ENCODE measurements at places on chromosomes 7 and 10. TPM values are rescaled to one million over a fixed set of nuclear protein-coding genes. Genes with fewer than 3 reads are reported as not detected.
A peak's percentile ranks its signal among the peaks of the same experiment; 100 is the strongest.

- no peaks in the 10 kb centered on the region for H3K27me3 ChIP-seq
- H3K4me3 ChIP-seq, result no peak overlapping the region
- no peaks in the 10 kb centered on the region for H3K36me3 ChIP-seq
- no peak overlapping the region for H3K27ac ChIP-seq
Observed at GRCh38 chr7:152355474-152356057, 80.2 kb downstream of the KMT2C start.

DNA sequence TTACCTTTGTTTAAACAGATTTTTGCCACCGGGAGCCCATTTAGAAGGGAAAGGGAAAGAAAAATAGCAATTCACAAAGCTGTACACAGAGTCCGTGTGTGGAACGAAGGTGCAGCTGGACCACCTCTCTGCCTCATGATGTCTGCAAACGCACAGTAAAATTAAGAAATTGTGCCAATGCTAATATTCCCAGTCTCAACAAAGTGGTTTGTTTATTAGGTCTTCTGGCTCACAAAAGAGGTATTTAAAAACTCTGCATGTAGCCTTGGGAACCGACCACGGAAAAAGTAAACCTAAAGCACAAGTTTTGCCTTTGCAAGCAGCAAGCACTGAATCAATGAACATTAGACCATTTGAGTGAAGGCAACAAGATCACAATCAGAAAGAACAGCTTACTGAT lies 57.7 kb downstream of the CREB3L2 start:
- H3K27me3 ChIP-seq, result no peaks in the 10 kb centered on the region
- H3K36me3 ChIP-seq, result no peaks in the 10 kb centered on the region
- H3K4me3 ChIP-seq, result no peak overlapping the region
- peaks cover 9% of the 10 kb centered on the region for H3K4me1 ChIP-seq
- DNase-seq, result no peak
- peak overlapping the region; percentile 4 for H3K27ac ChIP-seq

GRCh38 chr10:109898666-109899355 lies 24.5 kb downstream of the XPNPEP1 start:
- peak overlapping the region; percentile 51 for H3K27ac ChIP-seq
- H3K36me3 ChIP-seq, result no peaks in the 10 kb centered on the region
- H3K4me3 ChIP-seq, result no peak overlapping the region

DNA sequence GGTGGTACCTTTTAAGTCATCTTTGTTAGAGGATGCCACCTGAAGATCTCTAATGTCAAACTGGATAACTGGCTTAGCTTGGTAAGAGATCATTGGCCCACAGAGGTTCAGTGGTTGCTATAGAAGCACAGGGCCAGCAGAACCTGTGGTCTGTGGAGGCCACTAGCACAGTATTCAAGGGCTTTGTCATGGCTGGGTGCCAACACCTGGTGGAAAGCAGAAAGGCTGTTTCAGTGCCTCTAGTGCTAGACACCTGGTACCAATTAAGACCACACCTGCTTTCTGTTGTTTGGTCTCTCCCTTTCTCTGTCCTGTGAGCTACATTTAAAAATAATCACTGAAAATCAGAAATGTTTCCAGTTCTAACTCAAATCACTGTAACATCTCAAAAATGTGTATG lies 10.0 kb upstream of the PCGF5 start:
- no peaks in the 10 kb centered on the region for H3K4me1 ChIP-seq
- H3K27ac ChIP-seq, result no peak overlapping the region
- H3K36me3 ChIP-seq, result no peaks in the 10 kb centered on the region
- no peak for DNase-seq

GRCh38 chr10:72564596-72564995 lies 61.3 kb downstream of the MICU1 start:
- no peaks in the 10 kb centered on the region for H3K4me1 ChIP-seq
- peaks cover 8% of the 10 kb centered on the region for H3K36me3 ChIP-seq
- DNase-seq, result no peak
- H3K4me3 ChIP-seq, result no peak overlapping the region

The SPAM1 gene
- not detected for polyA plus RNA-seq

DNA sequence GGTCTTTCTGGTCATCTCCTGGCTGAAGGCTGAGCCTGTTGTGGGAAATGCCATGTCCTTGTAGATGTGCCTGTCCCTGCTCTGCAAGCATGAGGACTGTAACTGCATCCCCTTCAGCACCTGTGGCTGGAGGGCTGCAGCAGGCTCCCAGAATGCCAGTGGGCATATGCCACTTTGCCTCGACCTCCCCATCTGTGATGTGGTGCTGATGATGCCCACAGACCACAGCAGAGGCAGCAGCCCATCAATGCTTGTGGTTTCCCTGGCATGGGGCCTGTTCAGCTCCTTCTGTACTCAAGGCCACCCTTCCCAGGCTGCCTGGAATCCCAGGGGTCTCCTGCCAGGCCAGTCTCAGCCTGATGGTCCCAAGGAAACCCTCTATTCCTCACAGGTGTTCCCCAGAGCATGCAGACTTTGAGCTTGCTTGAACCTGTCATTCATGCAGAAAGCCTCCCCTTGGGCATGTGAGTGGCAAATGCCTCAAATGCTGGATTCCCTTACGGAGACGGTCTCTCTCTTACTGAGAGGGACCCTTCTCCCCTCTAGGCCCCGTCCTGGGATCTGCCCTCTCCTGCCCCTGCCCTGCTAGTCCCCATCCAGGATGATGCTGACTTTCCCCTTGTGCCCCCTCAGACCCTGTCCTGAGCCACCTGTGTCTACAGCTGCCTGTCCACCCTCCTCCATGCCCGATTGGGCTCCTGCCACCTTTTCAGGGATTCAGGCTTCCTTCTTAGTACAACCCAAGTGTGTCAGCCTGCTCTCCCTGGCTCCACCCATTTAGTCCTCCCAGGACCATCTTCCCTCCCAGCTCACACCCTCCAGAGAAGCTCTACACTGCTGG lies 50.9 kb upstream of the ANTXRL start:
- H3K27me3 ChIP-seq, result no peaks in the 10 kb centered on the region
- no peak for DNase-seq
- H3K27ac ChIP-seq, result no peak overlapping the region
- H3K36me3 ChIP-seq, result no peaks in the 10 kb centered on the region
- H3K4me1 ChIP-seq, result no peaks in the 10 kb centered on the region
- H3K4me3 ChIP-seq, result no peak overlapping the region

GRCh38 chr7:30474893-30475292 lies 3.7 kb downstream of the NOD1 start:
- no peaks in the 10 kb centered on the region for H3K27me3 ChIP-seq
- peaks cover 10% of the 10 kb centered on the region for H3K4me1 ChIP-seq
- no peak overlapping the region for H3K4me3 ChIP-seq
- no peak for DNase-seq
- H3K36me3 ChIP-seq, result no peaks in the 10 kb centered on the region

- no peak for DNase-seq
- H3K27ac ChIP-seq, result no peak overlapping the region
- no peak overlapping the region for H3K4me3 ChIP-seq
Observed at GRCh38 chr7:158837790-158838637, 8.7 kb upstream of the ESYT2 start.

DNA sequence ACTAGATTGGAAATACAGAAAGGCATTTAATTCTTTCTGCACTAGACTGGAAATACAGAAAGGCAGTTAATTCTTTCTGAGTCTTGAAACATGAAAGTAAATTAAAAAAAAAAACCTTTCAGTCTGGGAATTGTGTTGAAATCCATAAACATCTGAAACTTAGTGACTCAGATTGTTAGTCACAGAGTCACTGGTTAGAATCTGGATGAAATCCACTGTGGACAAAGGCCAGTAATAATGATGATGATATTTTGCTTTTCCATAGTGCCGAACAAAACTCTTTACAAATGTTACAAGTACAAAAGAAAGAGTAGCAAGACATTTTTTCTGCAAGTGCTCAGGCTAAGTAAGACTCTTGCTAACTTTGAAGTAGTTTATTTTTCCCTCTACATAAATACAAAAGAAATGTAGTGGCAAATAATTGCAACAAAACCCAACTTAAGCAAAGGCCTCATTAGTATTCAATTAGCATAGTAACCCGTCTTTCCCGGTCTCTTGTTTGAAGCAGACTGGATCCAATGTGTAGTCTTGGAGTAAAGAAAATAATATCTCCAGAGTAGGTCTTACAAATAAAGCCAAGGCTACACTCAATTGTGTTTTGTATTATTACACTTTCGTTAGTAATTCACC lies 5.8 kb upstream of the PRTFDC1 start:
- H3K27me3 ChIP-seq, result no peaks in the 10 kb centered on the region
- H3K4me1 ChIP-seq, result no peaks in the 10 kb centered on the region
- H3K27ac ChIP-seq, result peak overlapping the region; percentile 38
- DNase-seq, result no peak
- no peaks in the 10 kb centered on the region for H3K36me3 ChIP-seq

DNA sequence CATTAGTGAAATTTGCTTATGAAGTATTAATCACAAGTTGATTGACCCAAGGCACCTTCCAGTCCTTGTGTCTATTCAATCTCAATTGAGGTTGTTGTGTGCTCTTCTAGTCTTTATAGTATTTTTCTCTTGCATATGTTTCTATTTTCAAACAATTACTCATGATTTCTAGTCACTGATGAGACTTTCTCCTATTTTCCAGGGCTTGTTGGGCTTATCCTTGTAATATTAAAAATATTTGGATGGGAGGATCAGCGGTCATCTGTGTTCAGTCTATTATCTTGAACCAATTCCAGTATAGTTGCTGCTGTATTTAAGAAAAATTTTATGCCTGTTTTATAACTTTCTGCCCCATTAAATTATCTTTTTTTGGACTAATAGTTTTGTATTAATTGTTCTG lies 154.4 kb downstream of the PTEN start:
- DNase-seq, result no peak
- H3K36me3 ChIP-seq, result no peaks in the 10 kb centered on the region
- no peaks in the 10 kb centered on the region for H3K27me3 ChIP-seq
- no peak overlapping the region for H3K27ac ChIP-seq
- H3K4me1 ChIP-seq, result no peaks in the 10 kb centered on the region
- no peak overlapping the region for H3K4me3 ChIP-seq

DNA sequence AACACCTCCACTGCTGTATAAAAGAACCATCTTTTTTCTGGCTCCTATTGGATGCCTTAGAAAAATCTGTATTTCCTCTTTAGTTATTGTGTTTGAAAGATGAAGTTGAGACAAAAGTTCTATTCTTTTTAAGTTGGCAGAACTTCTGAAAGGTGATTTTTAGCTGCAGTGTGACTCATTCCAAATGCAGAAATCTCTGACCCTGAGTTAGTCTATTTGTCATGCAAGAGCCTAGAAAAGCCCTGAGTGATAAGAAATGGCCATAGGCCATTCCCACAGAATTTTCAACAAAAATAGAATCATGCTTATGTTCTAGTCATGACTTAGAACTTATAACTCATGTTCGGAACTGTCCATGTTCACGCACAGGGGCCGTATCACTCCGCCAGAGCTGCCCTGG lies 89.1 kb downstream of the EGFR start:
- peaks cover 9% of the 10 kb centered on the region for H3K4me1 ChIP-seq
- H3K27ac ChIP-seq, result no peak overlapping the region
- no peaks in the 10 kb centered on the region for H3K27me3 ChIP-seq
- no peak for DNase-seq
- no peak overlapping the region for H3K4me3 ChIP-seq

GRCh38 chr10:113004069-113004618 lies 54.1 kb downstream of the TCF7L2 start:
- no peak overlapping the region for H3K27ac ChIP-seq
- H3K4me3 ChIP-seq, result no peak overlapping the region

DNA sequence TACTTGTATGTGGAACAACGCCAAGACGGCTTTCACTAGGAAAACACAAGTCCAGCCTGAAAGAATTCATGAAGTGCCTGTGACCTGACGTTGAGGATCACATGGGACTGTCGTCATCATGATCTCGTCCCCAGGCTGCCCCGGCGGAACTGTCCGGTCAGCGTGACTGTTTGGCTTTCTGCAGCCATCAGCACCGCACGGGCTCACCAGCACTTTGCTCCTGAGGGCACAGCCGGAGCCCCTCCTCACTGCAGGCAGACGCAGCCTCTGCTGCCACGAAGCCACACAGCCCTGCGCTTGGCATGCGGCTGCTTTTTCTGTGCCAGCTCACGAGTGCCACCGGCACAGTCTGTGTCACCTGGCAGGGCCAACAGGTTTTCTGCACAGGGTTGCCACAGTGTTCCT lies 9.4 kb upstream of the GET4 start:
- no peaks in the 10 kb centered on the region for H3K27me3 ChIP-seq
- H3K36me3 ChIP-seq, result peaks cover 38% of the 10 kb centered on the region
- peaks cover 18% of the 10 kb centered on the region for H3K4me1 ChIP-seq

GRCh38 chr7:114047889-114048288 lies 129.1 kb upstream of the PPP1R3A start:
- H3K4me3 ChIP-seq, result peak overlapping the region; percentile 64
- no peaks in the 10 kb centered on the region for H3K36me3 ChIP-seq
- no peaks in the 10 kb centered on the region for H3K4me1 ChIP-seq
- no peak overlapping the region for H3K27ac ChIP-seq

- H3K27ac ChIP-seq, result no peak overlapping the region
- no peak overlapping the region for H3K4me3 ChIP-seq
- no peaks in the 10 kb centered on the region for H3K36me3 ChIP-seq
- H3K4me1 ChIP-seq, result no peaks in the 10 kb centered on the region
- DNase-seq, result no peak
- no peaks in the 10 kb centered on the region for H3K27me3 ChIP-seq
Observed at GRCh38 chr10:77220150-77220549, 417.5 kb downstream of the KCNMA1 start.

GRCh38 chr7:116087291-116087690 lies 56.7 kb upstream of the TFEC start:
- no peaks in the 10 kb centered on the region for H3K27me3 ChIP-seq
- H3K36me3 ChIP-seq, result no peaks in the 10 kb centered on the region
- H3K27ac ChIP-seq, result no peak overlapping the region

- H3K27ac ChIP-seq, result no peak overlapping the region
- DNase-seq, result peak; percentile 51
- no peaks in the 10 kb centered on the region for H3K27me3 ChIP-seq
Observed at GRCh38 chr7:559396-559705, 39.7 kb upstream of the PDGFA start.

- no peak overlapping the region for H3K4me3 ChIP-seq
- H3K27ac ChIP-seq, result no peak overlapping the region
- no peak for DNase-seq
- H3K27me3 ChIP-seq, result no peaks in the 10 kb centered on the region
- peaks cover 3% of the 10 kb centered on the region for H3K36me3 ChIP-seq
- no peaks in the 10 kb centered on the region for H3K4me1 ChIP-seq
Observed at GRCh38 chr7:74040101-74040790, 12.3 kb downstream of the ELN start.

DNA sequence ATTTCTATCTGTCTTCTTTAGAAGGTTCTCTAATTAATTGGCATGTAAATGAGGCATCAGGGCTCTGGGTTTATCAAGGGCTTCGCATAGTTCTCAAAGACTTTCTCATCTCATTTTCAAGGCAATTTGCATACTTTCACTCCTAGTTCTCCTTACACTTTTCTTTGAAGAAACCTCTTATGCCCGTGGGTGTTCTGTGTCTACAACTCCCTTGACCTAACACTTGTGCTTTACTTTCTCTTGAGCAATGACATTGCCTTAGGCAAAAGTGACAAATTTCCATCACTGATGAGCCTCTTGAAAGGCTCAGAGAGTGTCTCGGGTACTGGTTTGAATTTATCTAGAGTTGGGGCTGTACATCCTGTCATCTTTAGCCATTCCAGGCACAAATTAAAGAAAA lies 74.7 kb upstream of the ITPRID1 start:
- no peak overlapping the region for H3K4me3 ChIP-seq
- H3K4me1 ChIP-seq, result no peaks in the 10 kb centered on the region
- H3K36me3 ChIP-seq, result no peaks in the 10 kb centered on the region
- no peaks in the 10 kb centered on the region for H3K27me3 ChIP-seq

The ABLIM1 gene
- 32.3 TPM for polyA plus RNA-seq

- H3K27me3 ChIP-seq, result no peaks in the 10 kb centered on the region
- H3K4me1 ChIP-seq, result no peaks in the 10 kb centered on the region
- H3K36me3 ChIP-seq, result no peaks in the 10 kb centered on the region
- no peak overlapping the region for H3K27ac ChIP-seq
- no peak overlapping the region for H3K4me3 ChIP-seq
Observed at GRCh38 chr7:79319369-79319768, 134.1 kb downstream of the MAGI2 start.
